ENCODE measurements at places on chromosomes 3 and 15.

DNA sequence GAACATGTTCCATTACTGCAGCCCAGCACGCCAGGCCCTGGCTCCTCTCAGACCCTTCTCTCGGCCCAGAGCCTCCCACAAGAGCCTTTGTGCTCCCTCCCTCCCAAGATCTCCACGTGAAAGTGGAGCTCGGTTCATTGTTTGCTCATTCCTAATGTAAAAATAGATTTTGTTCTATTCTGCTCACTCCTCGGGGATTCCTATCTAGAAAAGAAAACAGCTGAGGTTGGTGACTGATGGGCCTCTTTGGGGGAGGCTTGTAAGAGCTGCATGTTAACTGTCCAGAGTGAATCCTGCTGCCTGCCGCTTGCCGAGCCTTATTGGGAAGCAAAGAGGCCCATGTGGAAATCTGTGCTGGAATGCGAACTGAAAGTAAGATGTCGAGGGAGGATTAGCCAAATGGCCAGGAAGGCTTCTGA is 267.1 kb downstream of the LRTM1 start:
- no peak for DNase-seq

DNA sequence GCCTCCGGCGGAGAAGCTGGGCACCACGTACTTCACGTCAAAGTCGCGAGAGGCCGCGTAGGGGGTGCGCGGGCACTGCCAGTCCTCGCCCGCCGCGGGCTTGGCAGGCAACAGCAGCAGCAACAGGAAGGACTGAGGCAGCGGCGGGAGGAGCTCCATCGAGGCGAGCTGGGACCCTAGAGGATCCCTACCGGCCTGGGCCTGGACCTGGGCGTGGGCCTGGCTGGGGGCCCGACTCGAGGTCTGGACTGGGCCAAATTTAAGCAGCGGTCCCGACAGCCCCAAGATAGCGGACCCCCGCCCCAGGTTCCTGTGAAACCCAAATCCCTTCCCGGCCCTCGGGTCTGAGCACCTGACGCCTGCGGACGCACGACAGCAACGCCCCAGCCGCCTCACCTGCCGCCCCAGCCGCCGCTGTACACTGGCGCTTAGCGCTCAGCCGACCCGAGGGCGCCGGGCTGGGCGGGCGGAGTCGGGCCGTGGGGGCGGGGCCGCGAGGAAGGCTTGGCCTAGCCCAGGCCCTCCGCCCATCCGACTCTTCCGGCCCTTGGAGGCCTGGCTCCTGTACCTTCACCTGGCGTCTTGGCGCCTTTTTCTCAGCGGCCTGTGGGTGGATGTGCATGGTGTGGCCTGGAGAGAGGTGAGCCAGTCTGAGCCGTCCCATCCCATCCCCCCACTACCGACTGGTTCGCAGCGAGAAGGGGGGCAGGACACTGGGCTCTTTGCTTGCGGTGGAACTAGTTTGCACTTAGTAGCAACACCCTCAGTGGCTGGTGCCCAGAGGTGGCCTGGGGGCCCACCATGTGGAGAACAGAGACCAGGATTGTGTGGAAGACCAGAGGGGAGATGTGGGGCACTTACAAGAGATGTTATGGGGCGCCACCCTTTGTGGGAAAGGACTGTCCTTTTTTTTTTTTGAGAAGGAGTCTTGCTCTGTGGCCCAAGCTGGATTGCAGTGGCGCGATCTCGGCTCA is at the start of gene MST1R:
TSS of gene MST1R (minus strand) at position 423 of the 974 bp plus-strand sequence. CDS start at position 159, 264 bp downstream.
- DNase-seq = peak; percentile 78

DNA sequence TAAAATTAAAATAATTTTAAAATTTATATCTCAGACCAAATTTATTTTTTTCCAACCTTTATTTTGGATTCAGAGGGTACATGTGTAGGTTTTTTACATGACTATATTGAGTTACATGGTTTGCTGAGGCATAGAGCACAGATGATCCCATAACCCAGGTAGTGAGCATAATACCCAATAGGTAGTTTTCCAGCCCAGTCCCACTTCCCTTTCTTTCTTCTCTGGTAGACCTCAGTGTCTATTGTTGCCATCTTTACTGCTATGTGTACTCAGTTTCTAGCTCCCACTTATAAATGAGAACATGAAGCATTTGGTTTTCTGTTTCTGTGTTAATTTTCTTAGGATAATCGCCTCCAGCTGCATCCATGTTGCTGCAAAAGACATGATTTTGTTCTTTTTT is 338.1 kb downstream of the EFHB start:
- no peak for DNase-seq

GRCh38 chr3:182693723-182694122 is 99.6 kb upstream of the ATP11B start:
- DNase-seq = no peak

DNA sequence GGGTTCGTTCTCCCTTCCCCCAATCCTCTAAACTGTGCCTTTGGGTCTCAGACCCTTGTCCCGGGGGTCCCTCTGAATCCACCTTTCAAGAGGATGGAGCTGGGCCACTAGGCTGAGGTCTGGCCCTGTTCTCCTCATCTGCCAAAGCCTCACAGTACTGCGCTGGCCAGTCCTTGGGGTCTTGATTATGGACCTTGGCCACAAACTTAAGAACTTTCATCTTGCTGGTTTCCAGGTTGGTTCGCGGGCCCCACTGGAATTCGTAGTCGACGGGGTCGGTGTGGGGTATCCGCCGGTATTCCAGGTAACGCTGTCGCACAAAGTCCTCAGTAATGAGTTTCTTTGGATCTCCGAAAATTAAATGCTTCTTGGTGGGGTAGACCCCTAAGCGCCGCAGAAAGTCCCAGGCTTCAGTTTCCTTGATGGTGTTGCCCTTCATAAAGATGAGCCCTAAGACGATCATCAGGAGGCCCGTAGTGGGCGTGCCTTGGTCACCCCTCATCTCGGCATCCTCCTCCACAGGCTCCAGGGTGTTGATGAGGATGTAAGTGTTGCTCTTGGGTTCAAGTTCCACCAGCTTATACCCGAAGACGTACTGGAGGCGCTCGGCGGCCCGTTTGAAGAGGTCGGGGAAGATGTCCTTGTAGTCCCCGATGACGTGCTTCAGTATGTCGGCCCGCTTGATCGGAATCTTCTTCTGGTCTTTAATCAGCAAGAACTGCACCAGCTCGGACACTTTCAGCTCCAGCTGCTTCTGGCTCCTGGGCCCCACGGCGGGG is 727 bp downstream of the NSMCE3 start:
- DNase-seq = no peak

GRCh38 chr15:51947124-51947523 is 24.5 kb downstream of the LEO1 start:
- no peak for DNase-seq

DNA sequence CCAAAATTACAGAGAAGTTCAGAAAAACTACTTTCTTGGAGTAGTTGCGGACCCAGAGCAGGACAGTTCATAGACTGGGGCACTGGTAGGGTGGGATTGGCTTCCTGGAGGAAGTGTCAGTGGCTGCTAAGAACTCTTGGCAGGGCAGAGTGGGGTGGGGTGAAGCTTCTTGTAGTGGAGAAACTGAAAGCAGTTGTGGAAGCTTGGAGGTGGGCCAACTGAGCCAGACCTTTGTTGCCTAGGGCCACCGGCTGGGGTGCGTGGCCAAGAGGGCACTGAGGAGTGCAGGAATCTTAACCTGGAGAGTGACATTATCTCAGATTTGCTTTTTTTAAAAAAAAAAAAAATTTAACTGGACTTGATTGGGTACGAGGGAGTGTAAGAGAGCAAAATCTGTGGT is 3.1 kb downstream of the KAT2B start:
- DNase-seq = no peak

GRCh38 chr3:177523067-177523675 is 325.9 kb upstream of the TBL1XR1 start:
- no peak for DNase-seq

GRCh38 chr3:159583662-159584061 is 405.0 kb upstream of the IL12A start:
- DNase-seq = no peak

DNA sequence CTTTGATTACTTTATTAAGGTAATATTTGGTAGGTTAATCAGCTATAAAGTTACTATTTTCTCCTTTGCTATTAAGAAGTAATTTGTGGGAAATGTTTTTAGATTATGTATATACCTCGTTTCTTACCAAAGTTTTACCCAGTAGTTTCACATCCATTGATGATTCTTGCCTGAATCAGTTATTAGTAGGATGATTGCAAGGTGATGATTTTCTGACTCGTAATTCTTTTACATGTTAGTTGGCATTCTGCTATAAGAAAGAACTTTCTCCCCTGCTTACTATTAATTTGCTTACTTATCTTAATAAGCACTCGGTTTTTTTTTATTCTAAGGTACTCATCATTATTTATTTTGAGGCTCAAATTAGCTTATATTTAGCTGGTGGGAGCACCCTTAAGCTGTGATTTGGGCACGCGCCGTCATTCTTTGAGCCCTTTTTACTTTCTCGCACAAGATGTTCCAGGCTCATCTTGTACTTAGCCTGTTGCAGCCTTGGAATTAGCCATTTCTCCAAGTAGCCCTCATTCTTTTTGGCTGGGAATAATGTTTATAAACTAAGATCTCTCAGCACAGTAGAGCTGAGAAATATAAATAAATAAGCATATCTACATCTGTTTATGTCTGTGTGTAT is 15.3 kb downstream of the USP3 start:
- DNase-seq = no peak

DNA sequence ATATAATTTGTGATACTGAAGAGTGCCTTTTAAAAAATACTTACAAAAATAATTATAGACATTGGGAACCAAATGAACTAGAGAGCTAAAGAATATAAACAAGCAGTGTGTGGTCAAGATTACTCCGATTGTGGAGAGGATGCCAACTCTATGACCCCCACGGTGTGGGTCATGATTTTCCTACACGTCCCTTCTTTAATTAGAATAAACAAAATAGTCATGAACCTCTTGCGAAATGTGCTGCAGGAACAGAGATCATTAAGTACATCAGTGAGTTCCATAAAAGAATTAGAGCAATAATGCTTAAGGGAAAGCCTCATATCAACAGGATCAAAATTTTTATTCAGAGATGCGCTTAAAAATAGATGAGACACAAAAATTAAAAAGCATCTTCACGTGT is 476.6 kb upstream of the ROBO1 start:
- no peak for DNase-seq

DNA sequence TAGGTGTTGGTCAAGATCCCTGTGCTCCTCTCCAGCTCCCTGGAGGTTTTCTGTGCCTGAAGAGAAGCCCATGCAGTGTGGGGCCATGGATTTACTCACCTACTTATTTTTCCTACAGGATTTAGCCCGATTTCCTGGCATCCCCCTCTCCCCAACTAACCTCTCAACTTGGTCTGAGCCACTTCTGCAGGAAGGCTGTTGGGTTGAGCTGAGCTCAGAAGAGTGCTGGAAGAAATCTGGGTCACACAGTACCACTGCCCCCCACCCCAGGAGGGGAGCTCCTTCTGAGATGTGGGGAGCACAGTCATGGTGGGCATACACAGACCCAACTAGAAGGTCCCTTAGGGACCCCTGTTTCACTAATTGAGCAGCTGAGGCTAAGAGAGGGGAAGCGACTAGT is 34.4 kb upstream of the SLCO2A1 start:
- no peak for DNase-seq

GRCh38 chr15:60421544-60421943 is 23.8 kb upstream of the ANXA2 start:
- DNase-seq = no peak

GRCh38 chr3:126464093-126464492 is 11.6 kb downstream of the ZXDC start:
- no peak for DNase-seq

DNA sequence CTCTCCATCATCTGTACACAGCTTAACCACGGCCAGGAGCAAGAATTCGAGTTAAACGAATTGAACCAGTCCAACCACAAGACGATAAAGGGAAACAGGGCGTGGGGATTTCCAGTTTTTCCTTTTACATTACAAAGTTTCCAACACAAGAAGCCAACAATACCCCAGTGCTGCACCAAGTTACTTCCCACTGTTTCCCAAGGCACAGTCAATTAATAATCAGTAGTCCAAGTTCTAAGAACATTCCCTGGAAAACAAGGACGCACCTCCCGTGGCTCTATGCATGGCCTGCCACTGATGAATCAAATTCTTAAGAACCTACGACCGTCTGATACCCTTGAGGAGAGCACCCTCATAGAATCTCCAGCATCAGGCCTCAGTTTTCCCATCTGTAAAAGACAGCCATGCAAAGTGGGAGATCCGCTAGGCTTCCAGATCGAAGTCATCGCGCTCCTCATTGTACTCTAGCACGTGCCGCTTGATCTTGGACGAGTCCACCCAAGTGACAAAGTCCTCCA is 774 bp downstream of the IMP3 start:
- no peak for DNase-seq

Data from NCI-H1436 (cell line).